AG10803 (cell line): ENCODE measurements at places on chromosomes 12 and 14.

GRCh38 chr12:57240066-57240921 lies 10.7 kb downstream of the STAC3 start:
- peak; percentile 69 for DNase-seq

- no peak for DNase-seq
Observed at GRCh38 chr12:3747976-3748619, 4.8 kb downstream of the CRACR2A start.

- no peak for DNase-seq
Observed at GRCh38 chr12:85946375-85946774, 72.3 kb downstream of the NTS start.

DNA sequence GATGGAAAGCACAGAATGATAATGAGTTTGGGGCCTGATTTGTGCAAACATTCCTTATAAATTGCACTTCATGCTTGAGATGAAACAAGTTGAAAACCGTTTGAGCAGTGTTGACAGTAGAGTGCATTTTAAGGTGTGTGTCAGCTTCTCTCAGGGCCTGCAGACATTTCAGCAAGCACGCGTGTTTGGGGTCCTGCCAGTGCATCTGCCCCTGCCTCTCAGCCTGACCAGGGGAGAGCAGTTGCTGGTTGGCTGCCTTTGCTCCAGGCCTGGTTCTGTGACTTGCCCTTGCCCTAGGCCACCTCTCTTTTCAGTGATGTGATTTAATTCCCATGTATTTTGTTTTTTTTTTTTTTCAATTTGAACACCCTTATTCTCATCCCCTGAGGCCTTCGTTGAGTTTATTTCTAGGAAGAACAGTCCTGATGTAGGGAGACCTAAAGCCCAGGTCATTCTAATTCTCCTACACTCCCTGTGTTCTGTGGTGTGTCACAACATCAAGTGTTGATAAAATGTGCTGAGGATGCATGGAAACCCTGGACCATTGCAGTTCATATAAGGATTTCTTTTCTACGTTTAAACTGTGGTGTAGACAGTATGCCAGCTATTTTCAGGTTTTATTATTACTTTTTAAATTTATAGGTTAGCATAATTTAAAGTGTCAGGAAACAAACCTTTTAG lies 40.1 kb upstream of the AMN start:
- no peak for DNase-seq

DNA sequence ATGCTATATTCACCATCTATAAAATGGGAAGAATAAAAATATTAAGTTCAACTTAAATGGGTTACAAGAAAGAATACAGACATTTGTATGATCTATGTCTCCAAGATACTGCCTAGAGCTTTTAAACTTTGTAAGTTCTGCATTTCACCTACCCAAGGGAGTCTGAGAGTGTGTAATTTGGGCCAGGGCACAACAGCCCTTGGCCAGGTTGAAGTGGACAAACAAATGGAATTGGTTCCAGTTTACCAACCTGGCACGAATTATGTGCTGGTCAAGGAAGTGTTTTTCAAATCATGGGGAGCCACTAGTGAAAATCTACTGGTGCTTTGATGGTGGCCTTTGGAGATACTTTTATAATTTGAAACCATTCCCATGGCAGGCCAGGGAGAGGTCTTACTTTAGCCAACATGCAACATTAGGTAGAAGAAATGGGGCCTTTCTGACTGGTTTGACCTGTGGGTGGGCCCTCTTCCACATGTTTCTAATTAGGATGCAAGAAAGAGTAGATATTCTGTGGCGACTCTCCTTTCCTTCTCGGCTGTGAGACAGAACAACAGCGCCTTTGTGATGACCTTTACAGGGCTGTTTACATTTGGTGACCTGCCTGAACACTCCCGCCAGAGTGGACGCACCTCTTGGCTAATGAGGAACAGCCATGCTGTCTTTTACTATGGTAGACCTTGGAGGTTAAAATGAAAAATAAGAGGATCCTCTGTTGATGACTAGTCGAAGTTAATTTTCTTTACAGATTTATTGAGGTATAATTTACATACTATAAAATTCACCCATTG lies 476.6 kb downstream of the ZFP36L1 start:
- no peak for DNase-seq

DNA sequence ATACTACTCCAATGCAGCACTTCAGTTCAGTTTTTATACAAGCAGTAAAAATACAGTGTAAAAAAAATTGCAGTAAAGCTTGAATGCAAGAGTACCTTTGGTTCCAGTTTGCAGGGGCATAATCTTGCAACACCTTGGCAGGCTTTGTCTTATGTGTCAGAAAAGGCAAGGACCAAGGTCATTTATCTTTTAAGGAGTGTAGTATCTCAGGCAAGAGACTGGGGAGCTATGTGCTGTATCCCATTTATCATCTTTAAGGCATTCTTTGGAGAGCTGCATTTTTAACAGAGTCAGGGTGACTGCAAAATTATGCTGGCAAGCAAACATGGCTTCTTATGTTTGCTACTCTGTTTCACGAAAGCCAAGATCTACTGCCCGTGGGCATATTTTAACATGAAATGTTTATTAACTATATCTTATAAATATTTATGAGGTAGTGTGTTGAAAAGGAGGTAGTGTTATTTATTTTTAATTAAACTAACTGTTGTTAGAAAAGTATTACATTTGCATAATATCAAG lies 14.8 kb upstream of the DLGAP5 start:
- no peak for DNase-seq

DNA sequence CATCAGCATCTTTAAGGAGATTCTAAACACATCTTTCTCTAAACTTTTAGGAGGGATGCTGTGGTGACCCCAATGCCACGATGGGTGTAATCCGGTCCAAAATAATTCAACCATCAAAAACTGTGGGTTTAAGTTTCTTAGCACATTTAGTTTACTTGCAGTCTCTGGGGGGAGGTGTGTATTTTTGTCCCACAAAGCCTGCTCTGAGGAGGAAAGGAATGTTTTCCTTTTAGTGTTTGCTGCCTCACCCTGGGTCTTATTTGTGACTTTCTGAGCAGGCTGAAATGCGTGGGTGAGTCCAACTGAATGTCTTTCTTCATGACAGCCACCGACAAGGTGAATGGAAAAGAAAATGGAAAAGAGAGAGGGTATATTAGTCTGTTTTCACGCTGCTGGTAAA lies 1324.7 kb downstream of the AACS start:
- DNase-seq, result peak; percentile 22

GRCh38 chr12:59887178-59887577 lies 291.3 kb downstream of the SLC16A7 start:
- no peak for DNase-seq

- DNase-seq, result peak; percentile 96
Observed at GRCh38 chr12:11941606-11942337, 129.0 kb upstream of the BCL2L14 start.

DNA sequence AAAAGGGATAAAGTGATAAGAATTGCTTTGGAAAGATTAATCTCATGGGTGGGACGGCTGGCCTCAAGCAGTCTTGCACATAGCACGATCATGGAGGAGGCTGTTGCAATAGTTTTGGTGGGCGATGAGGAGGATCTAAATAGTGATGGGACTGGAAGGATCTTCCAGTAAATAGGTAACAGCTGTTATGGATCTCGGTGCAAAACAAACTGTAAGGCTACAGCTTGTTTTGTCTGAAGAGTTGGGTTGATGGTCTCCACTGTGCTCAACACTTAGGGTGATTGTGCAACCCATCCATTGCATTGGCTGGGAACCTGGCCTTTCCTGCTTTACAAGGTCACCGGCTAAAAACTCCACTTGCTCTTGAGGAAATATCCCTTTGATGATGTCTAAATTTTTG lies 21.0 kb downstream of the IGF1 start:
- DNase-seq, result no peak

DNA sequence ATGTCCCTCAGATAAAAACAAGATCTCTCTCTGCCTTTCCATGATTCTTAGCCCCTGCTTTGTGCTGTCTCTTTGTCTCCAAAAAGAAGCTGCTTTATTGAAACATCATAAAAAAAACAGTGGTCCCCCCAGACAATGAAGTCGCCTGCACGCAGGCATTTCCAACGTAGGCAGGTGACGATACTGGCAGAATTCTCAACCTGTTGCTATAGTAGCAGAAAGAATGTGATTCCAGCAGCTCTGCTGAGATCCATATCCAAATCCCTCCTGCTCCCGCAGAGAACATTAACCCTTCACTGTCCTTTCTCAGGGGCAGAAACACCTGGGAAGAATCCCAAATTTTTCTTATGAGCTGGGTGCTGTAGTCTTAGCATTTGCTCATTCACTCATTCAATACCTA lies 84.8 kb downstream of the STON2 start:
- DNase-seq, result no peak

GRCh38 chr14:28571636-28572035 lies 195.0 kb upstream of the FOXG1 start:
- DNase-seq, result no peak

DNA sequence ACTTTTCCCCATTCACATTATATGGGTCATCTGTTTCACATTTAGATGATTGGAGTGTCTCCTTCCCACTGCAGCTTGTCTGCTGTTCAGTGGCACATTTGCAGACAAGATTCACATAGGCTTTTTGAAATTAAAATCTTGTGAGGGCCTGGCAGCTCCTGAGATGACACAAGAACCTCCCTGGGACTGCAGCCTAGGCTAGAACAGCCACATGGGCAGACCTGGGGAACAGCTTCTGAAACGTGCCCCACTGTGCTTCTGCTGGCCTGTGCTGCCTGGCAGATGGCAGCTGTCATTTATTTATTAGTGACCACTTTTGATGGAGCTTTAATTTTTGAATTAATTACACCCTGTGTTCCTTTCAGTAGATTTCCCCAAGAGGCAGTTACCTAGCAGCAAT lies 137.4 kb downstream of the GRIP1 start:
- no peak for DNase-seq

DNA sequence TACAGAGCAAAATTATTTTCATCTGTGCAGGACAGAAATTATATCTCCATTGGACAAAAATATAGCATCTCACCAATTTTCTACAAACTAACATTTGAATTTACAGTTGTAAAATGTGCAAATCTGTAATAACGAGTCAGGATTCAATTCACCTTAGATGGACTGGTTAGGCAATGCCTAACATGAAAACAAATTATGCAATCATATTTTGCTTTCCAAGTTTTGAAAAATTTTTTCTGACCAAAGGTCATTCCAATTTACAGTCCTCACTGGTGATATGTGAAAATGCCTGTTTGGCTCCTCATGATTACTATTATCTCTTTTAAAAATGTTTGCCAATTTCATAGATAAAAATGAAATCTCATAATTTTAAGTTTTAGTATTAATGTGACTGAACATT lies 6.5 kb upstream of the CPM start:
- DNase-seq, result no peak

- DNase-seq, result no peak
Observed at GRCh38 chr12:47909839-47910465, 5.2 kb upstream of the VDR start.

DNA sequence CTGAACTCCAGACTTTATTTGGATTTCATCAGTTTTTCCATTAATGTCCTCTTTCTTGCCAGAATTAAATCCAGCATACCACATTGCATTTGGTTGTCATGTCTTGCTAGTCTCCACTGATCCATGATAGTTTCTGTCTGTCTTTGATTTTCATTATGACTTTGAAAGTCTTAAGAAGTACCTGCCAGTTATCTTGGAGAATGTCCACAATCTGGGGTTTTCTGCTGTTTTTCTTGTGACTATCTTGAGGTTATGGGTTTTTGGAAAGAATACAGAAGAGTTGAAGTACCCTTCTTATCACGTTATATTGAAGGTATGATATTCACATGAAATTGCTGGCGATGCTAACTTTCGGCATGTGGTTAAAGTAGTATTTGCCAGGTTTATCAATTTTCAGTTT lies 282.3 kb upstream of the PRICKLE1 start:
- no peak for DNase-seq

- no peak for DNase-seq
Observed at GRCh38 chr12:44367136-44367535, 509.0 kb downstream of the NELL2 start.

DNA sequence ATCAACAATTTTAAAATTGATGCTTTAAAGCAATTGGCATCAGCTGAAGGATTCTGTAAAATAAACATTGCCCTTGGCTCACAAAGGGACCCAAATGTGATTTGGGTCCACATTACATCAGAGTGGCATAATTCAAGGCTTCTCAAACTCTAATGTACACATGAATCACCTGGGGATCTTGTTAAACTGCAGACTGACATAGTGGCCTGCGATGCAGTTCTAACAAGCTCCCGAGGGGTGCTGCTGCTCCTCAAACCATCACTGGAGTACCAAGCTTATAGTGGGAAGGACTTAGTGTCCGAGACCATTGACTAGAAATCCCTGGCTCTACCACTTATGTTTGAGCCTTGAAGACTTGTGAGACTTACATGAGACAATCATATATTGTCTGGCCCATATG lies 31.8 kb upstream of the DNM1L start:
- DNase-seq, result no peak

DNA sequence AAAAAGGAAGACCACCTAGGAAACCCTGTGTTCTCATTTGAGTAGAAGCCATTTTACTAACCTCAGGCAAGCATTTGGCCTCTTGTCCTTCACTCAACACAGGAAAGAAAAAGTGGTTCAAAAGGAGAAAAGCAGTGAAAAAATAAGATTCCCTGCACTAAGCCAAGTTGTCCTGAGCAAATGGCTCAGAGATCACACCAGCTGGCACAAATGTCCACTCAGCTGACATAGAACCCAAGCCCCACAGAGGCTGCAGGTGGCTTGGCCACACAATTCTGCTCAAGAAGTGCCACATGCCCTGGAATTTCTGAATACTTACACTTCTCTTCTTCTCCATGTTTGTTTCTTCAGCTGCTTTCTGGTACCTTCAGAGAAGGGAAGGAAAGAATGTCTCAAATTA lies 52.0 kb downstream of the LIMA1 start:
- DNase-seq, result no peak

DNA sequence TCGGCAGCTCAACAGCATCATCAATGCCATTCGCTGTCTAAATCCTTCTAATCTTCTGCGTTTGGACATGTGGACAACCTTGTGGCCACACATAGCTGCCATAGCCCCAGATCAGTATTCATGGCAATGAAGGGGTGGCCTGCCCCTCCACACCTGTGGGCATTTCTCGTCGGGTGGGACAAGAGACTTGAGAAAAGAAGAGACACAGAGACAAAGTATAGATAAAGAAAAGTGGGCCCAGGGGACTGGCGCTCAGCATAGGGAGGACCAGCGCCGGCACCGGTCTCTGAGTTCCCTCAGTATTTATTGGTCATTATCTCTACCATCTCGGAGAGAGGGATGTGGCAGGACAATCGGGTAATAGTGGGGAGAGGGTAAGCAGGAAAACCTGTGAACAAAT lies 42.3 kb downstream of the MAGOHB start:
- no peak for DNase-seq

- DNase-seq, result peak; percentile 40
Observed at GRCh38 chr14:105313381-105314286, 914 bp upstream of the PACS2 start.

GRCh38 chr14:63895510-63895909 lies 42.7 kb downstream of the SYNE2 start:
- no peak for DNase-seq

GRCh38 chr14:42140001-42140400 lies 533.3 kb downstream of the LRFN5 start:
- DNase-seq, result peak; percentile 26

DNA sequence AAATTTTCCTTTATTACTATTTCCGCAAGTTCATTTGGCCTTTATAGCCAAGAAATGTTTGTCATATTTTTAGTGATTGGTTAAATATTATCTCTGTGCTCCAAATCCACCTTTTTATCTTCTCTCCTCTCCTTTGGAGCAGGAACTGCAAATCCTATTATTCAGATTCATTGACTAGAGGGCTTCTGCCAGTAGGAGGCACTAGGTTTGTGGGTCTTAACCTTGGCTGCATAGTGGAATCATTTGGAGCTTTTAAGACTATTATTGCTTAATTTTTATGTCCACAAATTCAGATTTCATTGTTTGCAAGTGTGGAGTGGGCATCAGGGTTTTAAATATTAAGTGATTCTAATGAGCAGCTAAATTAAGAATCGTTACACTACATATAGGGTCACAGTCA lies 75.3 kb upstream of the SYT10 start:
- no peak for DNase-seq
